ENCODE measurements at places on chromosomes 7 and 10. TPM values are rescaled to one million over a fixed set of nuclear protein-coding genes. Genes with fewer than 3 reads are reported as not detected.

DNAH11 gene
- 1.5 TPM for polyA plus RNA-seq

LRIT1 gene
- not detected for polyA plus RNA-seq

HGF gene
- 3.9 TPM for polyA plus RNA-seq

TMEM236 gene
- 0.27 TPM for polyA plus RNA-seq

TTYH3 gene
- 92.8 TPM for polyA plus RNA-seq
